ENCODE measurements at places on chromosomes 7 and 10.

- DNase-seq = no peak
Measured at GRCh38 chr10:97190450-97190849, 4.7 kb upstream of the SLIT1 start.

DNA sequence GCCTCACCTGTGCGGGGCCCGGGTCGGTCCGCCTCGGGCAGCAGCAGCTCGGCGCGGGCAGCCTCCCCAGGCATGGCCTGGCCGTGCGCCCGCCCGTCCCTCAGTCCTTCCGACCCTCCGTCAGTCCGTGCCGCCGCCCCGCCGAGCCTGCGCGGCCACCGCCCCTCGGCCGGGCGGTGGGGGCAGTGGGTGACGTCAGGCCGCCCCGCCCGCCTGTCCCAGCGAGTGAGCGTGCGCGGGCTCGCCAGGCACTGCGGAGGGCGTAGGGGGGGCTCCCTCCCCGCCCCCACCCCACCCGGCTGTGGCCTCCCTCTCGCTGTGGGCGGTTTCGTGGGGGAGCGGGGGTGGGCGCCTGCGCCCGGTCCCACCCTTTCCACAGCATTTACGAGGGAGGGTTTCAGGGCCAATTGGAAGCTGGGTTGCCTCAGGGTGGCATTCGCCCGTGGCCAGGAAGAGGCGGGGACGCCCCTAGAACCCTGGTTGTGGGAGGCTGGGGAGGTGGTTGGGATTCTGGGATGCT lies at the start of gene NACAD:
Gene NACAD, minus strand, starts transcription at position 149 of the 520 bp plus-strand sequence. Its CDS starts 75 bp downstream, at position 74.
- DNase-seq = no peak

DNA sequence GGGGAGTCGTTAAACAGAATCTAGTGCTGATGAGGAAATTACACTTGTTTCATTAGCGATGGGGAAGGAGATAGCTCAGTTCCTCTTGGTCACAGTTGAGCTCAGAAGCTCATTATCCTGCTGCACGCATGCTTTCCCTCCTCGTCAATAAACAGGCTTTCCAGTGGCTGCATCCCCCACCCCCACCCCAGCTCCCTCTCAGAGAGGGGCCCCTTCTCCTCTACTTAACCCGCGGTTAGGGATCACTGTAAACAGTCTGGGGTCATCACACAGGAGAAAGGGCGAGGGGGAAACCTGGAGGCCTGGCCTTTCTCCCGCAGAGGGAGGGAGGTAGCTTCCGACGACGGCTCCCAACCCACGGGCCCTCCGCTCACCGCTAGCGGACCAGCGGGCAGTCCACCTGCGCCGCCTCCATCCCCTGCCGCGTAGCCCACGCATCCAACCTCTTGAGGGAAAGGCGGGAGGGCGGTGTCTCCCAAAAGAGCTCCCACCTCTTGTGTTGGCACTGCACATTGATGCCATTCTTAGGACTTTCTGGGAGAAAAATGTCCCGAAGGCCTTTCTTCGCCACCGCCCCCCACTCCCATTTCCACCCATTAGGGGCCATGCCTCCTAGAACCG lies 80.8 kb downstream of the PAX2 start:
- no peak for DNase-seq

DNA sequence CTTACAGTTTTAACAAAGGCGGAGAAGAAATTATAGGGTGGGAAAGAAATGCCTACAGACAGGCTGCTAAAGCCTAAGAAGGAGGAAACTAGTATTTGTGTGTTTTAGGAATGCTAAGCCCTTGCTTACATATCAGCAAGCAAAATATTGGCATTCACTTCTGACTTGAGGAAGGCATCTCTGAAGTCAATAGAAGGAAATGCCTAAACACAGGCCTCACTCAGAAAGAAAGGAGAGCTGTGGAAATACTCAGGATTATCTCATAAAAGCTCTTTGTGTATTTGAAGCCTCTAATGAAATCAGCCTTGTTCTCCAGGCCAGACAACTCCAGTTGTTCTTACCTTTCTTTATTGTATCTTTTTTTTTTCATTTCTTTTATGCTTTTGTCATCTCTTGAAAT lies 158.0 kb downstream of the AUTS2 start:
- no peak for DNase-seq

GRCh38 chr7:92854501-92855238 lies 18.3 kb upstream of the CDK6 start:
- no peak for DNase-seq
